ENCODE measurements at places on chromosomes 6 and 20.
A peak's percentile ranks its signal among the peaks of the same experiment; 100 is the strongest.

GRCh38 chr6:125512621-125513020, 210.9 kb upstream of the HDDC2 start:
- DNase-seq: peak; percentile 8

- DNase-seq: no peak
Measured at GRCh38 chr6:150751296-150751695, 114.2 kb upstream of the MTHFD1L start.

GRCh38 chr20:63206878-63207277, 9.1 kb downstream of the YTHDF1 start:
- DNase-seq: peak; percentile 54

DNA sequence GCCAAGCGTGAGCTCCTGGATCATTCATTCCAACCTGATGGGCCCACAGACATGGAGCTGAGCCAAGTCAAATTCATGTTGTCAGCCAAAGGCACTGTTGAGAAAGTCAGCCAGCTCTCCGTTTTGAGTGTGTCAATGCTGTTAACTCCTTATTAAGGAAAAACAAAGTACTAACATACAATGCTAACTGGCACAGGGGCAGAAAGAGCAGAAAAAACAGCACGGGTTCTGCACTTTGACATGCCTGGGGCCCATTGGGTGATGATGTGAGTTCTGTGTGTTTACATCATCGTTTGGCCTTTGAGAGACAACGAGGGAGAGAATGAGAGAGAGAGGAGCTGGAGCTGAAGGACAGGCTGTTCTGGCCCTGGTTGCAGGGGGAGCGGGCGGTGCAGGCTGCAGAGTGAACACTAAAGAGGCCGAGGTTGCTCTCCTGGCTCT, 85.9 kb downstream of the SMOC2 start:
- no peak for DNase-seq

- DNase-seq: no peak
Measured at GRCh38 chr6:93735099-93735498, 315.7 kb upstream of the EPHA7 start.

DNA sequence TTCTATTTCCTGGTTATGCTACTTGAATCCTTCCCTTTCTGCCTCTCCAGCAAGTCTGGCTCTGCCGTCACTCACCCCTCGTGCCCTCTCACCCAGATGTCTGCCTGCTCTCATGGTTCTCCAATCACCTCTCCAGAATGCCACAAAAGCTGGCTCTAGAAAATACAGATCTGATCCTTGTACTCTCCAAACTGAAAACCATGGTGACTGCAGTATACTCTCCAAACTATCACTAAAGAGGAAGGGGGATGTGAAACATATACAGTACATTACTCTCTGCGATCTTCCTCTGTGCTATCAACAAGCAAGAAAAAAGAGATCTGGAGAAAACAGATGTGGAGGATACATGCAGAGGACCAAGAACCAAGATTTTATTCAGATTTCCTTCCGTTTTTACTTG, 91.1 kb downstream of the ATXN1 start:
- DNase-seq: peak; percentile 41

- DNase-seq: no peak
Measured at GRCh38 chr6:44151348-44152108, 7.1 kb upstream of the CAPN11 start.

DNA sequence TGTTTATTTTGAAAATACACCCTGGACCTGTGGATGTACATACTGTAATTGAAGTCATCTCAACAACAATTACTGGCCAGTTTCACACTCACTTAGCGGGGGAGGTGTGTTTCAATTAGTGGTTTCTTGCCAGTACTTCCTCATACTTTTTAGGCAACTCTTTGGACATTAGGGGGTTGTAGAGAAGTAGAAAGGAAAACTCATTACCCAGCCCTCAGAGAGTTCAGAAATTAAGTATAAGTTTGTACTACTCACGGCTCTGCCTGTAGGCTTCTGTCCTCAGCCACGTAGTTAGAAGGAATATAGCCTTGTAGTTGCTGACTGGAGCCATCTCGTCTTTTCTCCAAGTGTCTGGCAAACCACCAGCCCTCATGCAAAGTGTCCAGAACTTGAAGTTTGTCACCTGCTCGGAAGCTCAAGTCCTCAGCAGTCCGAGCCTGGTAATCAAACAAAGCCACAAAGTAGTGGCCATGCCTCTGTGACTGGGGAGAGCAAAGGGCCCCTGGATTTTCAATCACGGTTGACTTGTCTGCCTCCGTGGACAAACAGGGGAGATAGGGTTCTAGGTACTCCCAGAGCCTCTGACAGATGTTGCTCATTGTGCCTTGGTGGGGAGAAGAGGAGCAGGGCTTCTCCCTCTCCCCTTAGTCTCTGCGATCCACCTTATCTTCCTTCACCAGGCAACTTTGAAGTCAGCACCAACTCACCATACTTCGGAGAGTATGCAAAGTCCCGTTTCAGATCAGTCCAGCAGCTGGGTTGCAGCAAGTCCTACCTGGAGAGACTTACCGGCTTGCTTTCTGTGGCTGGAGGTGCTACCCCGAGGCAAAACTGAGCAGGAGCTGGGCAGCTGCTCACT, 749 bp downstream of the FRK start:
- no peak for DNase-seq

DNA sequence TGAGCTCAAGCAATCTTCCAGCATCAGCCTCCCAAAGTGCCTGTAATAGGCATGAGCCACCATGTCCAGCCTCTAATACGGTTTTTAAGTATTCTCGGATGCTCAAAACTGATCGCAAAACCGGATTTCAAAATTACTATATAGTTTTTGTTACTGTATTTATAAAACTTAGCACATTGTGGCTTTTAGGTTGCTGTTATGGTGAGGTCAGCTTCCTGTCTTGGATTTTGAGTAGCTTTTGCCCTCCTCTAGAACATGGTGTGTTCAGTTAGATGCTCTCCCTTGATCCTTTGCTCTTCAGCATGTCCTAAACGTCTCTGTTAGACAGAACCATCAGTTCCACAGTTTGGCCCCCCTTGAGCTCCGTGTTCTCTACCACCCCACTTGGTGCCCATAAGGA, 96.2 kb downstream of the RPP40 start:
- DNase-seq: no peak

GRCh38 chr6:11571073-11571472, 33.5 kb downstream of the TMEM170B start:
- no peak for DNase-seq

GRCh38 chr20:58094698-58095097, 133.8 kb downstream of the ANKRD60 start:
- no peak for DNase-seq

DNA sequence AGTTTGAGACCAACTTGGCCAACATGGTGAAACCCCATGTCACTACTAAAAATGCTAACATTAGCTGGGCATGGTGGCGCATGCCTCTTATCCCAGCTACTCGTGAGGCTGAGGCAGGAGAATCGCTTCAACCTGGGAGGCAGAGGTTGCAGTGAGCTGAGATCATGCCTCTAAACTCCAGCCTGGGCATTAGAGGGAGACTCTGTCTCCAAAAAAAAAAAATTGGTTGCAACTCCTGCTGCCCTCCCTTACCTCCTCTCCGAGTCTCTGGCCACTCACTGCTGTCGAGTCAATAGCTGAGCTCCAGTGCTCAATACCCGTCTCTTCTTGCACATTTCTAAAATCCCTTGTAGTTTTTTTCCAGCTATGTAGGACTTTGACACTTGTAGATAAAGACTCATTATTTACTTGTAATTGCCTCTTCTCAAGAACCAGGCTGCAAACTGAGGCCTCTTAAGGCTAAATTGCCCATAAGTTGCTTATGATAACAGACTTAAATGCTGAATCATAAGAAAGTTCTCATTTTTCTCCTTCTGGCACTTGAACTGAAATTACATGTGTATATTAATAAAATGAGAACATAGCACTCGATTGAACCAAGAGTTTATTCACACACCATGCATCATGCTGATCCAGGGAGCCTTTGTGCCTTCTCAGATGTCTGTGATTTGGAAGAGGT, 13.8 kb downstream of the HECA start:
- no peak for DNase-seq

- DNase-seq: no peak
Measured at GRCh38 chr6:13327691-13328075, 654 bp downstream of the TBC1D7 start.

DNA sequence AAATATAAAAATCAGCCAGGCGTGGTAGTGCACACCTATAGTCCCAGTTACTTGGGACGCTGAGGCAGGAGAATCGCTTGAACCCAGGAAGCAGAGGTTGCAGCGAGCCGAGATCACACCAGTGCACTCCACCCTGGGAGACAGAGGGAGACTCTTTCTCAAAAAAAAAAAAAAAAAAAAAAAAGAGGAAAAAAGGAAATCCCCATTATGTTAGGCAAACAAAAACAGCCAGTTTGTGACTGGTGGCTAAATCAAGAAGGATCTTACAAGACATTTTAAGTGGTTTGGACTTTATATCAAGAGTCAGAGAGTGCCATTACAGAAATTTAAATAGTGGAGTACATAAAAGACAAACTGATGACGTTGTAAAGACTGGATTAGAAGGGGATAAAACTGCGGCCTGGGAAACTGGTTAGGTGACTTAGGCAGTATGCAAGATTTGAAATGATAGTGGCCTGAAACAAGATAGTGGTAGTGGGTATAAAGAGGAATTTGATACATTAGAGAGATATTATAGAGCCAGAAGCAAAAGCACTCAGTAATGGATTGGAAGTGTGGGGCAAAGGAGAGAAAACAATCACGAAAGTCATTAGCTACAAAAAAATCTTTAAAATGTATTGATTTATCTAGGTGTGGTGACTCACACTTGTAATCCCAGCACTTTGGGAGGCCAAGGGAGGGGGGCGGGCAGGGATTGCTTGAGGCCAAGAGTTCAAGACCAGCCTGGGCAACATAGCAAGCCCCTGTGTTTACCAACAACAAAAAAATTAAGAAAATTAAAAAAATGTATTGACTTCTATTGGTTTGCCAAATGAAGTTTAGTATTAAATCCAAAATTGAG, 1.7 kb upstream of the MYO6 start:
- DNase-seq: no peak

GRCh38 chr6:42251911-42252637, 34.4 kb upstream of the MRPS10 start:
- DNase-seq: peak; percentile 31

DNA sequence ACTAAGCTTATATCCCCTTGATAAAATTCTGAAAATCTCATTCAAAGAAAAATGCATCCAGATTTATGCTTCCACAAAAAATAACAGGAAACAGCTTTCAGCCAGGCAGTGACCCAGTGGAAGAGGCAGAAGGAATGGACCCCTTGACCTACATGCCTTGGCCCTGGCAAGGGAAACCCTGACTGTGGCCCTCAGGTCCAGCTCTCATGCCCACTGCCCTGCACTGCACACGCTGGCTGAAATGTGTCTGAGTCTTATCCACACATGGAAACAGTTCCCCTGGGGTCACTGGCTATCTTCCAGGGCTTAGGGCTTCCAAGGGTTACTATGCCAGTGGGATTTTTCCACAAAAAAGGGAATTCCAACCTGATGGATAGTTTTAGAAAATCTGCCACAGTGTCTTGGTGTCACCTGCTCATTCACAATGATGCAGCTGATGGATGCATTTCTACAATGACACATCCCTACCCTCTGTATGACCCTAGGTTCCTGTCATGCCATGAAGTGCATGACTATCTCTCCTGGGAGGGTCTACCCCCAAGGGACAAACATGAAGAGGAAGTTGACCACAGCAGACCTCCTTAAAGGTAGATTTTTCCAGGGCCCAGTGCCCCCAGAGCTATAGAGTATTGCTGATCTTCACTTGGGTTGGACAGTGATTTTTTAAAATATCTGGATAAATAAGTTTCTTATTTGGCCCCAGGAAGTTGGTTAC, 121.9 kb upstream of the CD93 start:
- DNase-seq: no peak

Measured in H4 (cell line).